ENCODE measurements at places on chromosomes 5 and 9. TPM values are rescaled to one million over a fixed set of nuclear protein-coding genes. Genes with fewer than 3 reads are reported as not detected.

DNA sequence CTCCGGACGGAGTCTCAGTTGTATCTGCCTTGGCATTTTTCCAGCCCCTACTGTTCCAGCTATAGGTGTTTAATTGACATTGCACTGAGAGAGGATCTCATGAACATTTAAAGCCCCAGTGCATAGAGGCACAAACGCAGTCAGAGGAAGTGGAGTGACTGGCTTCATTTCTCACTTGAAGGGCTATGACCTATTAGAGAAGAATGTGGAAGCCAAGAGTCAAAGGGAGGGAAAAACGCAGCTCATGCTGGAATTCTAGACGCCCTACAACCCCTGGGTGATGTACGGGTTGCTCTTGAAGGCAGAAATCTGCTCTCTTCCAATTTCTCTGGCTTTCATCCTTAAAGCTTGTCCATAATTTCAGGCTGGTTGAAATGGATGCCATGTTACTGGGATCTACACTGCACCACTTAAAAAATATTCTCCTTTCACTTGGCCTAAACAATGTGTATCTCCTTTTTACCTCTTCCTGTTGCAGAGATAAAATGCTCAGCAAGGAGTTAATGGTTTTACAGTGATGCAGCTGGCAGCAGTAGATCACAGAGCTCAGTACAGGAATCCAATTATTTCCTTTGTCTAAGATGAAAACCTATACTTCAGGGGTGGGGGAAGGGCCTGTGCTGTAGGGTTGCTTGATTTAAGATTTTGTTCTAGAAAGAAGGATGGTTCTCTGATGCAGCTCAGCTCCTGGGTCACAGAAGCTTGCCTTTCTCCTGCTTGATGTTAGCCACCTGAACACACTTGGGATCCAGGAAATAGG is 61.8 kb upstream of the MAMDC2 start:
- DNase-seq: no peak

DNA sequence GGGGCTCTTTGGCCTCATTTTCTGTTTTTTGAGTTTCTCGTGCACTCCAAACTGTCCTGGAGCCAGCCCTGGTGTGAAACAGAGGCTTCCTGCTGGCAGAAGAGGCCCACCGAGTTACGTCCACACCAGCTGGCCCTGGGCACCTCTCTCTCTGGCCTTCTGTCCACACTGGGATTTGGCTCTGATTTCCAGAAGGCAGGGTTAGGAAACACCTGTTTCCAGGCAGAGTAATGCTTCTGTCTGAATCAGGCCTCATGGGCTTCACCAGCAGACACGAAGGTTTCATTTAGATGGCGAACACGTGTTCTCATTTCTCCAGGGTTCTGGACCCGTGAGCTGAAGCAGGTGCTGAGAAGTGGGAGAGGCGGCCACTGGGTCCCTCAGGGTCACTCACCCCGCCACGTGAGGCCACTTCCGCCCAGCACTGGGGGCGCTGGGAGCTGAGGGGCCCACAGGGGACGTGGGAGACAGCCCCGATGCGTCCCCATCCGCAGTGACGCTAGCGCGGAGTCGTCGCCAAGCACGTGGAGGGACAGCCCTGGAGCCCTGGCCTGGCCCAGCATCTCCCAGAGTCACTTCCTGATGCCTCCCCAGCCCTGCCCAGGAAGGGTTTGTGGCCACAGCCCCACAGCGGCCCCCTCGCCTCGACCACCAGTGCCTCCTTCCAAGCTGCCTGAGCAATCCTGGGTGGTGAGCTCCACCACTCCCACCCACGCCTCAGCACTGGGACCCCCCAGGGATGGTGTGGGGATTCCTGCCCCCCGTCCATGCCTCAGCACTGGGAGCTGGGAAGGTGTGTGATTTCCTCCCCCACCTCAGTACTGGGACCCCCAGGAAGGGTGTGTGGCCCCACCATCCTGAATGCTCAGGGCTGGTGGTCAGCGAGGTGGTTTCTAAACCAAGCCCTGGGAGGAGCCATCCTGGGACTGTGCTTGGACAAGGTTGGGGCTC is 4.9 kb upstream of the LRRC14B start:
- no peak for DNase-seq

DNA sequence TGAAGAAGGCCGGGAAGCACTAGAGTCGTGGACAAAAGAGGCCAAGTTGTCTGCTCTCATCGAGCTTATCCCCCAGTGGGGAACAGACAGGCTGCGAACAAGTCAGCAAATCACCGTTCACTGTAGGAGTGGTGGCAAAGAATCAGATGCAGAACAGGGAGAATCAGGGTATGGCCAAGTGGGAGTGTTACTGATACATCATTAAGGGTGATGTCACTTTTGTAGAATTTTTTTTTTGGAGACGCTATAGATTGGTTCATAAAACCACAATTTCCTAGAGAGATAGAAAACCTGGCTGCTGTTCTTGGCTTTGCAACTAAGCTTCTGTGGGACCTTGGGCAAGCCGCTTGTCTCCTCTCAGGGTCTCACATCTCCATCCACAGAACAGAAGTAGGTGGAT is 21.3 kb downstream of the SPRY4 start:
- DNase-seq: no peak

Gene AQP7
- total RNA-seq: 8.2 TPM

DNA sequence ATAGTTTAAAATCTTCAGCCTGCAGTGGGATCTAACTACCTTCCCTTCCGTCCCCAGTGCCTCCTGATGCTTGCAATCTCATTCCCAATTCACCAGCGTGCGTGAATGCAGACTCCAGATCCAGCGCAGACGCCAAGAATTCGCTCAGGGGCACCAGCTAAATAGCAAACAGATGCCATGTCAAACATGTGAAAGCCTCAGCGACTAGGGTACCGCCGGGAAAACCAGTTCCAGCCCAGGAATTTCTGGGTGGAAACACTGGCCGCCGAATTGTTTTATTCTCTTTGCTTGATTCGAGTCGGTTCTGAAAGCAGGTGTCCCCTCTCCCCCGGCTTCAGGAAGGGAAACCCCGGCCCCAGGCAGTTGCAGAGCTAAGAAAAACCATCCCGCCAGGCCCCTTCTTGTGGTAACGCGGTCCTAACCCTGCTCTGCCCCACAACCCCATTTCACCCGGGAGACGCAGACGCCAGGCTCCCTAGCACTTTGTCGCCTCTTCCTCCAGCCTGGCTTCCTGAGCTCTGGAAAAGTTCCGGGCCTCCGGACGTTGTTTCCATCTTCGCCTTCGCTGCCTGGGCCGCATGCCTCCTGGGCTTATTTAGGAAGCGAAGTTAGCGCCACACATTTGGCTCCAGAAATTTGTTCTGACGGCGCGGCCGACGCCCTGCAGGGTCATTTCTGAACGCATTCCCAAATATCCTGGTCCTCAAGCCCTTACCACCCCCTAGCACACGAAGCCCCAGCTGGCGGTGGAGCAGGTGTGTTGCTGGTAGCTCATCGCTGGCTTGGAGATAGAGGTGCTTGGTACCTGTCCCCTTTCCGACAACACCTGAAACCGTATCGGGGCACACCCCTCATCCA is 665 bp upstream of the LVRN start:
- peak; percentile 80 for DNase-seq

DNA sequence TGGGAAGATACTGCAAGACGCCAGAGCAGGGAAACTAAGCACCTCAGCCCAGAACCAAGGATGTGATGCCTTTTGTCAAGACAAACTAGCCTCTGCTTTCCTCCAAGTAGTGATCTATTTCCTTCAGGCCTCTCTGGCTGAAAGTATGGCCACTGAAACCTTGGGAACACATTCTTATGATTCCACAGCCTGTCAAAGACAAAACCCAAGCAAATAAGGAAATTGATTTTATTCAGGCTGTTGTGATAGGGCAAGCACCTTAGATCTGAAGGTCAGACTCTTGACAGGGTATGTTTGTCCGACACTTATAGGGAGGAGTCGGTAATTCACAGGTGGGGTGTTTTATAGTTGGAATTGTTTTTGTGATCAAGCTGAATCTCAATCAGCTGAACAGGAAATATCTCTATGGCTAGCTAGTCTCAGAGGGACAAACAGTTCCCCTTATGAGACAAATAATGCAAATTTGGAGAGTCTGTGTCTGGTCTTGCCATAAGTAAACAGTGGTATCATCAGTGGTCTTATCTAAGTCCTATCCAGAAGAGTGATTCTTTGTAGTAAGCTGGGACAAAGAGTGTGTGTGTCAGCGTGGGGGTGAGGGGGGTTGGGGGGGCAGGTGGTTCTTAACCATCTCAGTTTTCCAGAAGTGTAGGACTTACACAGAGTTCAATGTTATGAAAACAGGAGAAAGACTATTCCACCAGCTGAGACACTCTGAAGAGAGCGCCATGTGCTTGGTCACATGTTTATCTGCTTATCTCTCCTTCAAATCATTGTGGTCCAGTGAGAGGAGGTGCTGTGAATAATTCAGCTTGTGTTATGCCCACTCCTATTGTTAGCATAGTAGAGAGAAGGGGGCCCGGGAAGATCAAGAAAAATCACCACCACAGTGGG is 6.7 kb upstream of the ZCCHC10 start:
- DNase-seq: no peak

DNA sequence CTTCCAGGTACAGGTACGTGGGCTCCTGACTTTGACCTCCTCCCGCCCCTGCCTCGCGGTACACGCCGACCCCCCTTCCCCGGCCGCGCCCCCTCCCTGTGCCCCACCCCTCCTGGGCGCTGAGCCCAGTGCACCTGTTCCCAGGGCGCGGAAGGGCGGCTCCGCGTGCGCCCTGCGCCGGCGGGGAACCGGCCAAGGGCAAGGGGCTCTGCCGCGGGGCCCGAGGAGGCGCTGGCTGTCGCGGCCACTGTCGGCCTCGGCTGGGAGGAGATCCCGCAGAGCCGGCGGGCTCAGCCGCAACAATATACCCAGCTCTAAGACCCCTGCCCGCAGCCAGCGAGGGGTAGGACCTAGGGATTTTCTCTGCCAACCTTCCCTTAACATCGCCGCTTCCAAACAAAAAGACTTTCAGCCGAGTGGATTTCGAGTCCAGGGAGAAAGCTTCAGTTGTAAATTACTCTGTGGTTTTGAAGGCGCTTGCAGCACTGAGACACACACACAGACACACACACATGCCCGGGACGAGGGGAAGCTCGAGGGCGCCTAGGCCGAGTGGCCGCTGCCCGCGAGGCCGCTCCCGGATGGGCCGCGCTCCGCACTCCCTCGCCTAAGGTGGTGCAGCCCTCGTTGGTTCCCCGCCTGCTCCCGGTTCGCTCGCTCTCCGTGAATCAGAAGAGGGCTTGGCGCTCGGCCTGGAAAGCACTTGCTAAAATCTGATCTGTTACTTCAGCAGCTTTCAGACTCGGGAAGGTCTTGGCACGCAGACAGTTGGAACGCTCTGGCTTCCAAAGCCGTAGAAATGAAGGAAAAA is 1.2 kb downstream of the FGF18 start:
- peak; percentile 71 for DNase-seq

GRCh38 chr5:172624083-172624995 is 16.7 kb upstream of the NEURL1B start:
- DNase-seq: peak; percentile 36

Gene SRD5A1
- 80.4 TPM for total RNA-seq

DNA sequence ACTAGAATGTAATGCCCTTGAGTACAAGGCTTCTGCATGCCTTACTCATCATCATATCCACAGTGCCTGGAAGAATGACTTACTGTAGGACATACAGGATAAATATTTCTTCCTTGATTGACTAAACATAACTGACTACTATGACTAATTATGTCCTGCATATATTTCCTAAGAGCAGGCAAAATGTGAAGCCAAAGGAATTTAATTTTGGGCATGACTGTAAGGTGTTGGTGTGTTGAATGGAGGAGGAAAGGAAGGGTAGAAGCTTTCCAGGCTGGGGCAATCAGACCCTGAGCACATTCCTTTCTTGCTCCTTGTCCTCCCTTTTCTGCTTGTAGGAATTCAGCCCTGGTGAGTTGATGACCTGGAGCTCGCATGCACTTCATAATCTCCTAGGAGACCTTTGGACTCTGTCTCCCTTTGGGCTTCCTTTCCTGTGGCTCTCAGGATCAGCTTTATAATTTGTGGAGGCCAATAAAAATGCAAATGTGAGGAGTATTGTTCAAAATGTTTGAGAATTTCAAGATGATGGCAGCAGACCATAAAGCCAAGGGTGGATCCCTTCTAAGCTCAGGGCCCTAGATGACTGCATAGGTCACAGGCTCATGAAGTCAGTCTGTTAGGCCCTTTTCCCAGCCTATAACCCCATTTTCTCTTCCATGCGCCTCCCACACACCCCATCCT is 174.0 kb downstream of the HMHB1 start:
- DNase-seq: no peak

- no peak for DNase-seq
These were observed 14.3 kb downstream of the VLDLR start for GRCh38 chr9:2635922-2636321.

DNA sequence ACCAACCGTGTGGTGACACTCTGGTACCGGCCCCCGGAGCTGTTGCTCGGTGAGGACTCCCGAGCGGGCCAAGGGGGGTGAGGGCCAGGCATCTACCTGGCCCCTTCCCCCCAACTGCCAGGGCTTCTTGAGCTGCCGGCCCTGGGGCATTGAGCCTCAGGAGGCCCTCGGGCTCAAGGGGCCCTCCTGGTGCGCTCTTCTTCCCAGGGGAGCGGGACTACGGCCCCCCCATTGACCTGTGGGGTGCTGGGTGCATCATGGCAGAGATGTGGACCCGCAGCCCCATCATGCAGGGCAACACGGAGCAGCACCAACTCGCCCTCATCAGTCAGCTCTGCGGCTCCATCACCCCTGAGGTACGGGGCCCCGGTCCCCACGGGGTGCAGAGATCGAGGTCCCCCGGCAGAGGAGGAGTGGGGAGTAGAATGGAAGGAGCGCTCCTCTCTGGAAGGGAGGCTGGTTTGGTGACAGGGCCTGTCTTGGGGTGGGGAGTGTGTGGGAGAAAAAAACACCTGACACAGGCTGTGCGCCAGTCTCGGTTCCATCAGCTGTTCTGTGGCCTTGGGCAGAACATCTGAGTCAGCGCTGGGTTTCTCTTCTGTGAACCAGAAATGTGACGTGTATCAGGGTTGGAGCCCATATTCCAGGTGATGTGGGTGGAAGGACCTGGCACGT is 2.6 kb downstream of the CDK9 start:
- no peak for DNase-seq

- no peak for DNase-seq
These were observed 116.0 kb upstream of the MAN2A1 start for GRCh38 chr5:109573766-109574165.

Gene FOXD1
- 0.26 TPM for total RNA-seq

DNA sequence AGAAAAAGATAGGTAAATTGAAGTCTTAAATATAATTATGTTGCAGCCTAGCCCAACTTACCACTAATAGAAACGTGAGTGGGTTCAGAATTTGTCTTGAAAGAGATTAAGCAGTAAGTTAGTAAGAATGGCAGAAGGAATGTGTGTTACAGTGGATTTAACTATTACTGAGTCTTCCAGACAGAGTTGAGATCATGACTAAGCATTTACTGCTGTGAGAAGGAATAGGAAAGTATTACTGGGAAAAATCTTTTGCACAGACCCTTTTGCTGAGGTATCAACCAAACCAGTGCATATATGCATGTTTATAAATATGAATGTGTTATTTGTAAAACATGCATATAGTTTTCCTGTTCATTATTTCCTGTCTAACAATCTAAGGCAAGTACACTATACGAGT is 112.8 kb upstream of the EFNA5 start:
- DNase-seq: no peak
